Right lobe of liver (tissue), 6 donors: ENCODE measurements at places on chromosomes 7 and 10. TPM values are rescaled to one million over a fixed set of nuclear protein-coding genes. Genes with fewer than 3 reads are reported as not detected.

GRCh38 chr10:110354322-110354766 lies 49.6 kb upstream of the SMNDC1 start:
- peak; percentile 84 for DNase-seq

DNA sequence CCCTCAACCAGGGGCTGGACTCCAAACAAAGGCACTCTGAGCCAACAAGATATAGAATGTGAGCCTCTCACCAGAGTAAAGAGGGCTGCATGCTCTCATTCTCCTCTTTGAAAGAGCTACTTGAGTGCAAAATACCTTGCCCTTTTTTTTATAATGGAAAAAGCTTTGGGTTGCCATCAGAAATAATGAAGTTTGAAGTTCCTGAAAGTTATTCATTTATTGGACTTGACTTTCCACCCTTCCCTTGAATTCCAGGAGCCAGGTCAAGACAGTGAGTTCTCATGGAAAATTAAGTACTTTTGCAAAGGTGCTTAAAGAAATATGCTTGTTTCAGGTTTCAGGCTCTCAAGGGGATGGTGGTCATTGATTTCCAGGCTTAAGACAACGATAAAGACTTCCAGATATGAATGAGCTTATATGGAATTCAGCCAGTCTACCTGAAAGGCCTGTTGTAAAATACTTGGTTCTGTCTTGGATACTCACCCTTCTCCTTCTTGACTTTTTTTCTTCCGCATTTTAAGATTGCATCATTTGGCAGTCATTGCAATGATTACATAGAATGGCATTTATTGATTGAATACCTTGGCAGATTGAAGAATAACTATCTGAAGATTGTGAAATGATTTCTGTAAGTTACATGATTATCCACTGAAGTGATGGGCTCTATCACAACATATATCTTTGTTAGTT lies 696.4 kb downstream of the INHBA start:
- DNase-seq = no peak

GRCh38 chr10:82497439-82497838 lies 622.4 kb downstream of the NRG3 start:
- no peak for DNase-seq

DGKI gene
- total RNA-seq = 0.33 TPM
